ENCODE measurements at places on chromosomes 2 and 18.

DNA sequence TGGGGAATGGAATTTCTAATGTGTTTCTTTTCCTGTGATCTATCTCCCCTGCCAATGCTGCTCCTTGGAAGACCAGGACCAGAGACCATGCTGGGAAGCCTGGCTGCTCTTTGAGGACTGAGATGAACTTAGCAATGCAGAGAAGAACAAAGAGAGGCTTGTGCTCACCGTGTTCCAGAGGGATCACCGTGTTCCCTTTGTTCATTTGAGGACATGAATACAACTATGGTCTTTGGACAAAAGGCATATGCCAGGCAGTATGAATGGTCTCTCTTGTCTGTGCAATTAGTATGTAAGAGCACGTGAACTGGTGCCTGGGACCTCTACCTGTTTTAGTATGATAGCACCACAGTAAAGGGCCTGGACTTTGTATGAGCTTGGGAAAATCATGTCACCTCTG lies 139.9 kb downstream of the TDRD15 start:
- DNase-seq: no peak

- DNase-seq: no peak
Observed at GRCh38 chr2:151239624-151240023, 22.0 kb downstream of the RBM43 start.

GRCh38 chr2:29580223-29580622 lies 341.2 kb downstream of the ALK start:
- DNase-seq: no peak

DNA sequence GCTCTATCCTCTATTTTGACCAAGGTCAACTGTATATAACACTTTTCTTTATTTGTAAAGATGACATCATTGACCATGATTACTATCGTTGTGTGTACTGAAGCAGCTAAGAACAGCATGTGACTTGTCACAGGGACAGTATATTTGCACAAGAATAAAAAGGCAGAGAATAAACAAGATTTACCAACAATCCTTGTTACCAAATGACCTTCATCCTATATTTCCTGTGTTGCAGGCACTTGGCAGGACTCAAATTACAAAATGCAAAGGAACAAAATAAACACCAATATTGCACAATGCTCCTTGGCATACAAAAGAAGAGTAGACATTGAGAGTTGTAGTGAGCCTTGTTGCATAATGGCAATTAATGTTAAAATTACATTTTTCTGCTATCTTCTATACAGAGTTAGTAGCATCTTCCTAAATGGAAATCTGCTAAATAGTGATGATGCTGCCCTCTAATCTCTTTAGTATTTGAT lies 61.8 kb downstream of the RFTN2 start:
- DNase-seq: no peak

GRCh38 chr2:239182981-239183791 lies 217.6 kb downstream of the HDAC4 start:
- no peak for DNase-seq

- DNase-seq: no peak
Observed at GRCh38 chr2:39636306-39636705, 29.4 kb upstream of the TMEM178A start.

DNA sequence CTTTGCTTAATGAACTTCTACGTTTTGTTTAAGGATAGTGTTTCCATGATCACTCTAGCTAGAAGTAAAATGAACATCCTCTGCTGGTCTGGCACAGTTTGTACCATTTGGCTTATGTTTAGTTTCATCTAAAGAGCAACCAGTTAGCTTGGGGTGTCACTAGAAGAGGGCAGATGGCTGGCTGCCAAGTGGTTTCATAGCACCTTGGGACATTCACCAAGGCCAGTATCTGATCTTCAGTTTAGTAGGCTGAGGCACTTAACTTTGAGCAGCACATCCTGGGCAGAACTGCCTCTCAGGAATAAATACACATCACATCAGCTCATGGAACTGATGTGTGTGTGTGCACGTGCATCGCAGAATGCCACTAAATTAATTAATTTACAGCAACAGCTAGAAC lies 68.4 kb downstream of the NXPH2 start:
- DNase-seq: no peak

DNA sequence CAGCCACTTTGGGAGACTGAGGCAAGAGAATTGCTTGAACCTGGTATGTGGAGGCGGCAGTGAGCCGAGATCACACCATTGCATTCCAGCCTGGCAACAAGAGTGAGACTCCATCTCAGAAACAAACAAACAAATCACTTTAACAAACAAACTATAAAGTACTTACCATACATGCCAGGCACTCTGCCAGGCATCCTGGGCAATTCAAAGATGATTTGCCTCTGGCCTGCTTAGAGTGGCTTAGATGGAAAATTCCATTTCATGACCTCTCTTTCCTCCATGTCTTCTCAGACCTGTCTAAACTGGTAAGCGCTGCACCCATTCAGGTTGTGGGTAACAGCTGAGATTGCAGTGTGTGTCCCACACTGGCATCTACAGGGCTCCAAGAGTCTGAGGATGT lies 273.2 kb downstream of the BCL2 start:
- no peak for DNase-seq

DNA sequence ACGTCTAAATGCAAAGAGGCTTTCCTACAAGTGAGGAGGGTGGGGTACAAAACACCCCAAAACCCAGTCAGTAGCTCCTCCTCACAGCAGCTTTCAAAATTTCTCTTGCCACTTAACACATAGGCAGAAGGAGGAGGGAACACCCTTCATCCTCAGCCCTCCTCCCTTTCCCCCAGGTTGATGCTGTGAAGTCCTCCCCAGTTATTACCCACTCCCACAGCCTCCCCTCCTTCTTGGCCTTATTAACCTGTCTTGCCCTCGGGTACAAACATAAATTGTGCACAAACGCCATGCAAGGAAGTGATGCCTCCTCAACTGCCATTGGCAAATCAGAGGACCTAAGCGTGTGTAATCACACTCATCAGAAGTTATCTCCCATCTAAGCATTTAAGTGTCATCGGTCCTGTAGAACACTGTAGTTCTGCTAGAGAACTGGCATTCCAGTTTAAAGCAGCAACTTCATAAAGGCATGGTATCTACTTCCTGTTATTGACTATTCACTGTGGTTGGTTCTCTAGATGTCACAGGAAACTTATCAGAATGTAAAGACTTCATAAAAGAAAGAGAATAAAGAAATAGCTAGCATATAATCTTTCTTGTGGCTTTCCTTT lies at the start of gene DSC1:
DSC1 (minus strand) TSS at position 32 of the 611 bp plus-strand sequence. CDS start 262 bp downstream, outside the sequence.
- DNase-seq: no peak

GRCh38 chr2:70482401-70482800 lies 71.2 kb downstream of the TGFA start:
- no peak for DNase-seq

DNA sequence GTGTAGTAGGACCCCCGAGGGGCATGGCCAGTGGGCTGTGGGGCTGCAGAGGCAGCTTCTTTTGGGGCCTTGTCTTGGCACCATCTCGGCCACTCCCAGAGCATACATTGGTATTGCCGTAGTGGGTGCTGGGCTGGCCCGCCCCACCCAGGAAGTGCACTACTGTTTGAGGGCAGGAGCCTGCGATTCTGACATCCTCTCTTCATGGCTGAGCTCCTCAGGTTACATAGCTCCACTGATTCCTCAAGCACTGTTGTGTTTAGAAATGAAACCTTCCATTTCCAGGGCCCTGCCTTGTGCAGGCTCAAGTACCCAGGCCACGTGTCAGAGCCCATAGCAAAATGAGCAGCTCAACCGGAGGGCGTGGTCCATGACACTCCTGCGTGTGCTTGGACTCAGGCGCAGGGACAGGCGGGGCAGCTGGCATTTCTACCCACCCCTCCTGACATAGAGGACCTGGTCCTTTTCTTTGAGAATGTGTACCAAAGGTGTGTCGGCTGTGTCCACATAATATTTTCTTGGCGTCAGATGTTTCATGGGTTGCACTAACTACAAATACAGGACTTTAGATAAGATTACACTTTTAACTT lies 67.9 kb downstream of the DGKD start:
- DNase-seq: peak; percentile 64

DNA sequence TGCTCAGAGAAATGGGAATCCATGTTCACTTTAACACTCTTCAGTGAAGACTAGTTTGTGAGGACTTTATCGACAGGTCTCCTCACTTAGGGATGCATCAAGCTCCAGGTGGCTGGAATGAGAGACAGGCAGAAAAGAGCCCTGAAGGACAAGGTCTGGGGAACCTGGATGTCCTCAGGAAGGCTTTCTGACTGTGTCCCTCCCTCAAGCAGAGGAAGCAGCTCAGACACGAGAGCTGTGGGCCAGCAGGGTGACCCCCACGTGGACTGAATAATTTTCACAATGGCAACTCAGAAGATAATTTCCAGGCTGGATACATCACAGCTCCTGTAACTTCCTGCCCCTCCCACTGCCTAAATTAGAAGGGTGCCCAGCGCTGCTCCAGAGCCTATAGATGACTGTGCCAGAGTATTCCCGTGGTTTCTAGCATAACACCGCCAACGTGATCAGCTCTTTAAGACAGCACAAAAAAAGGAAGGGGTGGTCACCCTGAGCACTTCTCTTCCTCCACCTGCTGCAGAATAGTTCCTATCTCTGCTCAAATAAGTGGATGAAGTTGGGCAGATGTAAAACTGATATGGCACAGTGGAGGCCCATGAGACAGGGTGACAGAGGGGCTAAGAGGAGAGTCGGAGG lies 25.7 kb upstream of the NCK2 start:
- no peak for DNase-seq

DNA sequence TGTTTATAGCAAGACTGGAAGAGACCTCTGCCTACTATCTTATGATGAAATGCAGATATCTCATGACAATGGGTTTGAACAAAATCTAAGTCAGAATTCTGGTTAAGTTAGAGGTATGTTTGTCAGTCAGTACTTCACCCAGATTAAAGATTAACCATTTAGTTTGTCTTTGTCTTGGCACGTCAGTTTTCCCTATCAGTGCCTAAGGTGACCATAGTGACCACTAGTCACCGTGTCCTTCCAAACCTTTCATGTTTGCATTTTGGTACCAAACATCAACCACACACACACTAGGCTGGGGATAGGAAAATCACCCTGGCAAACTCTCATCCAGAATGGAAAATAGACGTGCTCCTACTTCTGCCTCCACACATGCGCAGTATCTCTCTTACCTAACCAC lies 248.9 kb downstream of the PIEZO2 start:
- DNase-seq: no peak

DNA sequence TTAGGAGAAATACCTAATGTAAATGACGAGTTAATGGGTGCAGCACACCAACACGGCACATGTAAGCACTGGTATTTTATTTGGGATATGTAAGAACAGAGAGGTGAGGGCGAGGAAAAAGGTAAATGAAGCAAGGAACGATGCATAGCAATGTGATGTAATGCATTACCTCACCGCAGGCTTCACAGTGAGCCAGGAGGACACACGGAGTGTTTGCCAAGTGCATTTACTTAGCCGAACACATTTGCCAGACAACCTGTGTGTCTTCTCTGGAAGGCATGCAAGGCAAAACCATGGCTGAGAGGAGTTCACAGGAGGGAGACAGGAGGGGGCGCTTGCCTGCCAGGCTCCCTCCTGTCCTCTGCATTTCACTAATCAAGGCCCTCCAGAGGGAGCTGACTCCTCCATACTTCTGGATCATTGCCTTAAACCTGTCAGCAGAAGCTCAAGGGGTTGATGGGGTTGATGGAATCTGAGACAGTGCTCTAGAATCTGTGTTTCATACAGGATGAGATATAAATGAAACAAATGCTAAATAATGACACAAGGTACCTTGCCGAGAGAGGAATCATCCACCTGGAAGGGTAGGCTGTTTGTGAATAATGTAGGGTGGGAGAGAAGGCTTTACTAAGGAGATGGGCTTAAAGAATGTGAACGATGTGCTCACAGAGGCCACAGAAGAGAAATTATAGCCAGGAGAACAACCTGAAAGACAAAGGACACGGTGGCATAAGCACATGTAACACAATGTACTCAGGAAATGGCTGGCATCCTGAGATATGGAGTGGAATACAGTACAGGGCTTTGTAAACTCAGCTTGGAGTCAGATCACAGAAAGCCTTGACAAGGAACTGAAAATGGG lies 9.1 kb upstream of the TPRKB start:
- DNase-seq: no peak

DNA sequence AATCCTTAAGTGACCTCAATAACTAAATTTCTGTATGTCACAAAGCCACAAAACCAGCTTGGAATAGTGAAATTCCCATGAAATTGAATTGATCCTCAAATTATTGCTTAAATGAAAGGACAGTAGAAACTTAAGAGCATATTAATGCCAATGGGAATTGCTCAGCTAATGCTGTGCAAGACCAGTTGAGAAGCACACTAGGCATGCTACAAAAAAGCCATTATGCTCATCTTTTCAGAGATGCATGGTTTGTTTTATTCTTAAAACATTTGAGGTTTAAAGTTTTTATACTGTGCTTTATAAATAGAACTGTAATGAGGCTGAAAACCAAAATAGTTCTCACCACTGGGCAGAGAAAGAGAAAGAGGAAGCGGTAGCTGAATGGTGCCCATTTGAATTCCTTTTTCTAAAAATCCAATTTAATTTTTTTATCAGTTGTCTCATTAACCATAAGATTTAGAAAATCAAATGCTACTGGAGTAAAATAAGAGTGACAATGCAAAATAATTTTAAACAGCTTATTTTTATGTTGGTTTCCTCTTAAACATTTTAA lies 98.6 kb downstream of the LNPK start:
- DNase-seq: no peak

- no peak for DNase-seq
Observed at GRCh38 chr2:53536583-53537361, 230.8 kb upstream of the CHAC2 start.

DNA sequence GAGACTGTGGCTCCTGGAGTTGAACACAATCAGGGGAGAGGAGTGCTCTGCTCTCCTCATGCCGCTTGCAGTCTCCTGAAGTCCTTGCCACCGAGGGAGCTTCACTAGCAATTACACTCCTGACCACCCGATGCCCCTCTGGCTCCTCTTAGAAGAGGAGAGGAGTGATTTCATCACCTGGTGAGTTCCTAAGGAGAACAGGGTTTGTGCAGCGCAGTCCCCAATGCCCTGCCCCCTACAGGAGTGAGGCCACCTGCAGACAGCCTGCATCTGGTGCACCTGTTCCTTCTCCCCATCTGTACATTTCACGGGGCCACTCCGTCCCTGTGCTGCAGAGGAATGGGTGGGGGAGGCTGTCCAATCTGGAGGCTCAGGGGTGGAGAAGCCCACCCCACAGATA lies 267.2 kb downstream of the HRH4 start:
- no peak for DNase-seq

GRCh38 chr2:107589079-107589491 lies 237.6 kb upstream of the RGPD4 start:
- DNase-seq: no peak

GRCh38 chr2:128371248-128371630 lies 52.6 kb upstream of the HS6ST1 start:
- DNase-seq: no peak

- DNase-seq: no peak
Observed at GRCh38 chr2:158810731-158811460, 15.8 kb downstream of the DAPL1 start.

GRCh38 chr18:22149710-22150109 lies 19.7 kb upstream of the GATA6 start:
- no peak for DNase-seq

Data from activated T-helper 1 cell treated with Interleukin-2 at 50 U/mL for 16 hours (primary cell).